ENCODE measurements at places on chromosomes 6 and 20.

- no peak for DNase-seq
Observed at GRCh38 chr6:102670735-102671134, 1277.2 kb downstream of the GRIK2 start.

GRCh38 chr6:19416811-19417210 lies 420.4 kb upstream of the ID4 start:
- DNase-seq: no peak

DNA sequence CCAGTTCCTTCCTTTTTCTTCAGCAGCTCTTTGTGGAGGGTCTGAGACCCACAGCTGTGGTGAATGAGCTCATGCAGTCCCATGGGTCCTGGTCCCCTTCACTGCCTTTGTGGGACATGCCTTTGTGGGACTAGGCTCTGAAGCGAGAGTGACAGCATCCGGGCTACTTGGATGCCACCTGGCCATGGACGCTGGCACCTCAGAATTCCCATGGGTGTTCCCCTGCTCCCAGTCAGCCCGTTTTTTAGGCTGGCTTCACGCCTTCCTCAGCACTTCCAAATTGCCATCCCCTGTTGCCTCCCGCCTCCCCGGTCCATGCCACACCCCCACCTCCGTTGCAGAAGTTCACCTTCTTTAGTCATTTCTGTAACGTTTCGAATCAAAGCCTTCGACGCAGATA lies 45.1 kb downstream of the RAMACL start:
- no peak for DNase-seq

- DNase-seq: peak; percentile 26
Observed at GRCh38 chr6:27138837-27139755, 108.4 kb upstream of the PRSS16 start.

GRCh38 chr6:117592983-117593759 lies 9.1 kb downstream of the GOPC start:
- DNase-seq: no peak

- DNase-seq: no peak
Observed at GRCh38 chr6:129046526-129046925, 163.6 kb downstream of the LAMA2 start.

GRCh38 chr6:43776115-43776798 lies 6.2 kb downstream of the VEGFA start:
- DNase-seq: no peak

Measured in activated T-helper 1 cell treated with anti-CD3 and anti-CD28 coated beads, Interleukin-2, amount 50 U/mL, for 16 hours (primary cell).